Lung (tissue), 17 donors: ENCODE measurements at places on chromosomes 6 and 20. TPM values are rescaled to one million over a fixed set of nuclear protein-coding genes. Genes with fewer than 3 reads are reported as not detected.

DNA sequence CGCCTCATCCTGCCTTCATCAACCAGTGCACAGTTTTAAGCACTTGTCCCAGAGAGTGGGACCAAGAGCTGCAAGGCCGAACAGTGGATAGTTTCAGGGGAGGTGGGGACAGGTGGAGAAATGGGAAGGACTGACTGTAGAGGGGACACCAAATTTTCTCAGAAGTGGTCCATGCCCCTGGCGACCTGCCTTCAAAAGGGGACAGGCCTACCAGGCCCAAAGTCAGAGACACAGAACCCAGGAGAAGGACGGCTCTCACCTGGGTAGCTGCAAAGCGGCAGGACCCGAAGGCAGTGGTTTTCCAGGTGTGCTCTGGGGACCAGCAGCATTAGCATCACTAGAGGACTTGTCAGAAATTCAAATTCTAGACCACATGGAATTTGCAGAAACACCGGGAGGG lies 5.8 kb downstream of the TFEB start:
- H3K27me3 ChIP-seq: no peaks in the 10 kb centered on the region
- peaks cover 2% of the 10 kb centered on the region for H3K36me3 ChIP-seq
- H3K27ac ChIP-seq: no peak overlapping the region
- no peak overlapping the region for H3K4me3 ChIP-seq
- H3K4me1 ChIP-seq: no peaks in the 10 kb centered on the region
- no peak for DNase-seq

DNA sequence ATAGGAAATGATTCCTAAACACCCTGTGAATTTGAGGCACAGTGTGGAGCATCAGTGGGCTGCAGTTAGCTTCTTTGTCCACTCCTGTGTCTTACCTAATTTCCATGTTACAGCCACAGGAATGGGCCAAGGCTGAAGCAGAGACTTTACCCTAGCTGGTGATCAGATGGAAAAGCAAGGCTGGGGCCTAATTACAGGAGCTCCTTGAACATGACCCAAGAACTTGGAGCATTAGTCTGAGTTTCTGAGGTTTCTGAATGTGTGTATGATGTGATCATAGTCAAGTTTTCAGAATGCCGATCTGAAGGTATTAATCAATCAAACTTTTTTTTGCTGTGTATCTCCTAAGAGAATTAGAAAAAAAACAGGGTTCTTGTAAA lies 18.0 kb downstream of the HECA start:
- no peaks in the 10 kb centered on the region for H3K36me3 ChIP-seq
- H3K27ac ChIP-seq: no peak overlapping the region
- H3K27me3 ChIP-seq: no peaks in the 10 kb centered on the region

Gene ACOT13
- polyA plus RNA-seq: 14.6 TPM

Gene TBC1D20
- 15.7 TPM for polyA plus RNA-seq

DNA sequence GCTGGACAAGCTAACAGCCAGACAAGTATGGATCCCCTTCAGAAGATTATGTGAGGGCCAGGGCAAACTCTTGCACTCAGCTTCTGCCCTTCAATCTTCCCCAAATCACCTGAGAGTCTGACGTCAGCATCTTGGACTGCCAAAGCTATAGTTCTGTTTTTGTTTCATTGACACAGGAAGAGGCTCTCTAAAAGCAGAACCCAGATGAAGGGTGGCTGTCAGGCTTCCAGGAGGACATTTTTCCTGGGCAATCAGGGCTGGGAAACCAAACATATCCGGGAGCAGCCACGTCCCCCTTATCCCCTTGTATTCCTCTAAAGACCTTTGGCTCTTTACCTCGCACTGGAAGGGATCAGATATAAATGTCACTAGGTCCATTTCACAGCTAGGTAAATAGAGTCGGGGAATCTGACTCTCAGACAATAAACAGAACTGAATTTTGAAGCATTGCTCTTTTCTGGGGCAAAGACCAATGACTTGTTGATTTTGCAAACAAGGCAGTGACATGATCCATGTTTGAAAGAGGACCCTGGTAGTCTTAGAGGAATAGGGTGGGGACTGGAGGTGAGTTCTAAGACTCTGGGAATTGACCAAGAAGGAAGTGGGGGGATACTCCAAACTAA lies 13.3 kb downstream of the MAFB start:
- no peak overlapping the region for H3K4me3 ChIP-seq
- H3K27me3 ChIP-seq: no peaks in the 10 kb centered on the region
- no peak for DNase-seq
- H3K27ac ChIP-seq: no peak overlapping the region

Gene EYA4
- 0.87 TPM for polyA plus RNA-seq

DNA sequence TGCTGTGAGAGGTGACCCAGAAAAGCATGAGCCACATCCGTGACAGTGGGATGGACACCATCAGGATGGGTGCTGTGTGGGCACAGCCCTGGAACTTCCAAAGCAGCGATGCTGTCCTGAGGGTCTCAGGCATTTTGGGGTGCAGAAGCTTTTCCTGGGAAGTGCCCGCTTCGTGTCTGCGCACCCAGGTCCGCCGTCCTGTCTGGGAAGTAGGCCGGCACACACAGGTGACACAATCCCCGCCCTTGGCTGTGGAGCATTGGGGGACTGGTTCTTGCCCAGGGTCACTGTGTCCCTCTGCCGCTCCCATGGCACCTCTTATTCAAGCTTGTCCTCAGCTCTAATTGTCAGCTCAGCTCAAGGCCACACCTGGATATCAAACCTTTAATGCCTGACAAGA lies 112.6 kb downstream of the ZDHHC14 start:
- H3K36me3 ChIP-seq: no peaks in the 10 kb centered on the region
- no peak for DNase-seq
- H3K27ac ChIP-seq: no peak overlapping the region
- no peak overlapping the region for H3K4me3 ChIP-seq
- H3K4me1 ChIP-seq: peaks cover 6% of the 10 kb centered on the region
- H3K27me3 ChIP-seq: no peaks in the 10 kb centered on the region

GRCh38 chr6:71621918-71622519 lies 264.3 kb upstream of the RIMS1 start:
- H3K4me1 ChIP-seq: no peaks in the 10 kb centered on the region
- no peaks in the 10 kb centered on the region for H3K27me3 ChIP-seq
- H3K27ac ChIP-seq: no peak overlapping the region
- no peaks in the 10 kb centered on the region for H3K36me3 ChIP-seq
- DNase-seq: no peak
- H3K4me3 ChIP-seq: no peak overlapping the region

DNA sequence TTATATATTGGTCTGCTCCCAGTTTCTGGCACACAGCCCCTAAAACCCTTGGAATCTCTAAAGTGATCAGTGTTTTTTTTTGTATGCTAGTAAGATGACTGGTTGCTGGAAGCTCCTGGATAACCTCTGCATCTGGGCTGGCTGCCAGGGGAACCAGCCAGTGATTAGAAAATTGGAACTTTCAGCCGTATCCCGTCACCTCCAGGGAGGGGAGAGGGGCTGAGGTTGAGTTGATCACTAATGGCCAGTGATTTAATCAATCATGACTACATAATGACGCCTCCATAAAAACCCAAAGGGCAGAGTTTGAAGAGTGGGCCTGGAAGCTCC lies 48.0 kb upstream of the NOP56 start:
- H3K4me1 ChIP-seq: no peaks in the 10 kb centered on the region
- DNase-seq: no peak
- H3K36me3 ChIP-seq: no peaks in the 10 kb centered on the region
- no peak overlapping the region for H3K4me3 ChIP-seq
- no peaks in the 10 kb centered on the region for H3K27me3 ChIP-seq

- no peak overlapping the region for H3K4me3 ChIP-seq
- H3K4me1 ChIP-seq: no peaks in the 10 kb centered on the region
- H3K36me3 ChIP-seq: no peaks in the 10 kb centered on the region
- no peak for DNase-seq
- H3K27me3 ChIP-seq: no peaks in the 10 kb centered on the region
Measured at GRCh38 chr6:89270951-89271721, 44.0 kb downstream of the GABRR2 start.
